ENCODE measurements at places on chromosomes 7 and 10.

DNA sequence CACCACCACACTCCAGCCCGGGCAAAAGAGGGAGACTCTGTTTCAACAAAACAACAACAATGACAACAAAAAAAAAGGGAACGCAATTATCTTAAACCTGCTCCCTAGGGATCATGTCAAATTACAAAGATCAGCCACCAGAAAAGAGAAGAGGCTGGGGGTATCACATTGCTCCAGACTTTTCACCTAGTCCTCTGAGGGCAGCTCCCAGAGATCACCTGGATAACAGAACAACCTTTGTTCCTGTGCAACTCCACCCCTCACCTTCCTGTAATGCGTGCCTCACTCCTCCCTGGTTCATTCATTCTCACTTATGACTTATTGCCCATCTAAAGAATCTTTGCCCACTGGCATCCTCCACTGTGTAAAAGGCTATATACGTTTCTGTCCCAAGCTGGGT lies 31.8 kb downstream of the SVOPL start:
- DNase-seq = no peak

GRCh38 chr10:56585447-56586171 lies 224.6 kb upstream of the ZWINT start:
- no peak for DNase-seq

- no peak for DNase-seq
These were observed 291.6 kb upstream of the PPP2R2D start for GRCh38 chr10:131609176-131609575.

DNA sequence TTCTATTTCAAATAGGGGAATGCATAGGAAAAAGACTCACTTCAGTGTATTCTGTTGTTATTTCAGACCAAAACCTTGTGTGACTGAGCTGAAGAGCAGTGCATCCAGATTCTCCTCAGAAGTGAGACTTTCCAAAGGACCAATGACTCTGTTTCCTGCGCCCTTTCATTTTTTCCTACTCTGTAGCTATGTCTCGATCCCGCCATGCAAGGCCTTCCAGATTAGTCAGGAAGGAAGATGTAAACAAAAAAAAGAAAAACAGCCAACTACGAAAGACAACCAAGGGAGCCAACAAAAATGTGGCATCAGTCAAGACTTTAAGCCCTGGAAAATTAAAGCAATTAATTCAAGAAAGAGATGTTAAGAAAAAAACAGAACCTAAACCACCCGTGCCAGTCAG lies 12.0 kb downstream of the TET1 start:
- DNase-seq = no peak

DNA sequence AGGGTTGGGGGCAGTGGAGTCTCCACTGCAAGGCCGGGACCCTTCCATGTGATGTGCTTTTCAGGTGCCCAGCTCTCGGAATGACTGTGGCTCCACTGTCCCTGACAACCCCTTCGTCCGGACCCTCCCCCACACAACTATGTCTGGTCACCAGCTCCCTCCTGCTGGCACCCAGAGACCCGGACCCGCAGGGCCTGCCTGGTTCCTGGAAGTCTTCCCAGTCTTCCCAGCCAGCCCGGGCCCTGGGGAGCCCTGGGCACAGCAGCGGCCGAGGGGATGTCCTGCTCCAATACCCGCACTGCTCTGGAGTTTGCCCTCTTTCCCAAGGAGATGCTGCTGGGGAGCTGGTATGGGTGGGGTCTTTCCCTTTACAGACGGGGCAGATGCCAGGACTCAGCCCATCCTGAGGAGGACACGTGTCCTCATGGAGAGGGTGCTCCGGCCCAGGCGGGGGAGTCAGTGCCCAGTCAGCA lies 5.5 kb downstream of the ATP6V0E2 start:
- no peak for DNase-seq

All from GM04504 (cell line).